Ureter (tissue), 1 donor: ENCODE measurements at places on chromosomes 5 and 9. TPM values are rescaled to one million over a fixed set of nuclear protein-coding genes. Genes with fewer than 3 reads are reported as not detected.

Gene PCDHGA10
- 7.4 TPM for total RNA-seq

GRCh38 chr9:90847971-90848370, 46.4 kb downstream of the SYK start:
- no peak for DNase-seq

GRCh38 chr9:89498852-89499480, 1.1 kb upstream of the SEMA4D start:
- DNase-seq: no peak

- DNase-seq: no peak
These were observed 7.2 kb upstream of the SLC31A2 start for GRCh38 chr9:113143432-113144227.

DNA sequence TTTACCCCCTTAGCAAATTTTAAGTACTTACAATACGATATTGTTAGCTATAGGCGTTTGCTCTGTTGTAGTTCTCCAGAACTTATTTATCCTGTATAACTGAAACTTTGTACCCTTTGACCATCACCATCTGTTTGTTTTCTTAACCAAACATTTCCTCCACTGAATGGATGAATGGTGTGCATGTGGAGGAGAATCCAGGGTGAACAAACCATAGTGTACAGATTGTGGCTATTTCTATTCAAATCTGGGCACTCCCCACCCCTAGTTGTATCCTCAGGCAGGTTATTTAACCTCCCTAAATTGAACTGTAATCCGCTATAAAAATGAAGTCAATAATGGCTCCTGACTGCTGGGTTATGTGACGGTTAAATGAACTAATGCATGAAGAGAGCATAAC, 21.4 kb upstream of the HAPLN1 start:
- DNase-seq: no peak

DNA sequence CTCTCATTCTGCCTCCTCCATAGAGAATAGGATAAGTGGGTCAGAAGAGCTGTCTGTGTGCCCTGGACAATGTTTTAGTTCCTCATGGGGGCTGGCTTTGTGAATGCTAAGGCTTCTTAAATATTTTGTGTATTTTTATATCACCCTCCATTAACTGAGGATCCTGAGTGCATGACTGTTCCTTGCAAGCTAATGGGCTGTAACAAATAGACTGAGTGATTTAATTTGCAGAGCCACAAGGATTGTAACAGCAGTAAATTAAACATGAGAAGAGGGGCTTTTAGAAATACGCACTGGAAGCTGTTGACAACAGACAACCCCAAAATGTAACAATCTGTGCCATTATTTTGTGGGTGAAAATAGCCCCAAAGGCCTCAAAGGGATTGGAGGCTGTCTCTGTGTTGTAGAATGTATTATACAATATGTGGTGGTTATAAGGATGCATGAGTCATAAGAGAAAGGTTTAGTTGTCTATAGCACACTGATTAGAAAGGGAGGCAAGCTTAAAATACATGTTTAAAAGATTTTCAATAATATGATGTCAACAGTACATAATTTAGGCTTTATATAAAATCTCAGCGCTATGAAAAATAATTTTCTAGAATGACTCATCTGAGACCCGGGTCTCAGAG, 152.7 kb upstream of the ACTBL2 start:
- no peak for DNase-seq

GRCh38 chr9:81266086-81266485, 423.3 kb downstream of the TLE1 start:
- DNase-seq: no peak

DNA sequence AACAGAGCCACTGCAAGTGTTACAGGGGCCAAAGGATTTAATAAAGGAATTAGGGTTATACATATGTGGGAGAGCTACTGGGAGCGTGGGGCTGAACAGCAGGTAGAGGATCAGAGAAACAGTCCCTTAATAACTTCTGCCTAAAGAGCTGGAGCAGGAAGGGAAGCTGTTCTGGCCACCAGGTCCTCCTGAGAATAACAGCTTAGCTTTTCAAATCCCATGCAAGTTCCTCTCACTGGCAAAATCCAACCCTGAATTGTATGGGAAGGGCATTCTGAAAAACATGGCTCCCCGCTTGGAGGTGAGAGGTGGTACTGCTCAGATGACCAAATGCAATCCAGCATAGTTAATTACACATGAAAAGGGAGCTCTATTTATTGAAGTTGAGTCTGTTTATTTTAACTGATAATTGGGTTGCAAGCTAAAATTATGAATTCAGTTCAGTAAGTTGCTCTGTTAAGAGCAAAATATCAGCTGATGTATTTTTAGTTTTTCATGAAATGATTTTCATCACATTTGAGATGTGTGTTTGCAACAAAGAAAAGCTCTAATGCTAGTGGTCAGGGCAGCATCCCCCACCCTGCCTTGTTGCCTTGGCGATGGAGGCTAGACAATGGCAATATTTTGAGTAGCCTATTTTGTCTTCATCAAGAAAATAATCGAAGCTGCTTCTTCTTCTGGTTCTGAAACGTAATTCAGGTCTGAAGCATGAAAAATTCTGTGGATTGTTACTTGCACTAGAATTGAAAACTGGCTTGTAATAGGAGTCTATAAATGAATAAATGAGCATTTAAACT, 58.4 kb upstream of the SH3GL2 start:
- no peak for DNase-seq

DNA sequence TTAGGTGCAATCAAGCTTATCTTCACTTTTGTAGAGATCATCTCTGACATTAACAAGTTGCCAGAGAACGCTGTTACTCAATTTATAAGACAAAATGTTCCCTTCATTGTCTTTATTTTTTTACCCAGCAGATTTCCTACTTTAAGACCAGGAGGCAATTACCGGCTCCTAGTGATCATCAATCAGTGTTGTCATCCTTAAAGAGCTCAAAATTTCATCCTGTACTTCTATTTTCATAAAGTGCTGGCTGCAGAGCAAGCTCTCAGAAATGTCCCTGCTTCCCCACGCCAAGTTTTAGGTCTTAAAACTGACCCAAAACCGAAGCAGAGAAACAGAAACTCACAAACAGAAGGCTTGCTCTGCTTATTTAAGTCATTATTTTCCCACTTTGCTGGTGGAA, 82.9 kb downstream of the PJA2 start:
- no peak for DNase-seq

GRCh38 chr9:81849631-81850259, 78.5 kb upstream of the SPATA31D4 start:
- DNase-seq: no peak

GRCh38 chr9:5951686-5952211, 61.1 kb downstream of the MLANA start:
- no peak for DNase-seq

Gene ALDH1A1
- total RNA-seq: 18.7 TPM

Gene COL15A1
- 63.2 TPM for total RNA-seq

DNA sequence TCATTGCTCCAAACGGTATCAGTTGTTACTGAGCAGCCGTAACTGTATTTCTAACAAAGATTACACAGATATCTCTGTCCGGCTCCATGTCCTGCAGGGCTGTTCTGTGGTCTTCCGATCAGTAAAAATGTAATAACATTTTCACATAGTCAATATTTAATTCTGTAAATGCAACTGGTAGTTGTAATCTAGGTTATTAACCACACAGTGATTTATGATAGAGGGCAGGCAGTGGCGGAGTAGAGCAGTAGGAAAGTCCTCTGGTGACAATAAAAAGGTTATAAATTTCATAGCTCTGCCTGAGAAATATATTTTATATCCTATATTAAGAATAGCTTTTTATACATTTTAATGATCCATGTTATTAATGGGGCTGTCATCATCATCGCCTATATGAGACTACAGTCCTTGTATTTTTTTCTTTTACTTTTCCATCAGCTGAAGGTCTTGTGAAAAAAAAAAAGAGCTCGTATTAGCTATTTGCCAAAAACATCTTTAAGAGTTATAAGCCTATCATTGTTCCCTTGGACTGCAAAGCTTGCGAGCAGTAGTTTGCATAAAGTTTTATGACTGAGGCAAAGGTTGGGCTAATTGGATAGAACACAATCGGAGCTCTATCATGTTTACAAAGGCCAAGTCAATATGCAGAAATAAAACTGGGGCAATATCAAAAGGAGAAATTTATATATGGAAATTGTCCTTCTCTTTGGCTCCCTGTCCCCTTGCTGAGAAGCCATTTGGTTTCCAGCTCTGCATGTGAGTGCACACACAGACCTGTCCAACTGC, 648.0 kb downstream of the IRX1 start:
- DNase-seq: no peak

DNA sequence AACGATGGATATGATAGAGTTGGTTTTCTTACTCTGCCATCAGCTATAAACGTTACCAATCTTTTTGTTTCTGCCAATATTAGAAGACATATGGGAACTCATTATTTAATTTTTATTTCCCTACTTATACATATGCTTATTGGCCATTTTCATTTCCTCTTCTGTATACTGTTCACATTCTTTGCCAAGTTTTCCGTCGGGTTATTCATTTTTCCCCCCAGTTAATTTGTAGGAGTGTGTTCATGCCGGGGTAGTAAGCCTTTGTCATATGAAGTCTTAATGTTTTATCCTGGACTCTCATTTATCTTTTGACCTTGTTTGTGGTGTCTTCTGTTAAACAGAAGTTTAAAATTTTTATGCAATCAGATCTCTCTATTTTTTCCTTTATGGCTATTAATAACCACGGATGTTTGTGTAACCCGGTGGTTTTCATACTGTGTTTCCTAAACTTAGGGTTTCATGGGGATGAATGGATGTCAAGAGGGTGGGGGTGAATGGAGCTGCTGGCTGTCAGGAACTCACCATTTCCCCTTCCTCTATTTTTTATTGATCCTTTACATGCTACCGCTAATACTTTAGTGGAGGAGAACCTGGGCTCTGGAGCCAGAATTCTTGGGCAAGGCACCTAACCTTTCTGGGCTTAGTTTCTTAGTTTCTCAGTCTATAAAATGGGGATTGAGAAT, 42.5 kb upstream of the PPARGC1B start:
- DNase-seq: no peak

DNA sequence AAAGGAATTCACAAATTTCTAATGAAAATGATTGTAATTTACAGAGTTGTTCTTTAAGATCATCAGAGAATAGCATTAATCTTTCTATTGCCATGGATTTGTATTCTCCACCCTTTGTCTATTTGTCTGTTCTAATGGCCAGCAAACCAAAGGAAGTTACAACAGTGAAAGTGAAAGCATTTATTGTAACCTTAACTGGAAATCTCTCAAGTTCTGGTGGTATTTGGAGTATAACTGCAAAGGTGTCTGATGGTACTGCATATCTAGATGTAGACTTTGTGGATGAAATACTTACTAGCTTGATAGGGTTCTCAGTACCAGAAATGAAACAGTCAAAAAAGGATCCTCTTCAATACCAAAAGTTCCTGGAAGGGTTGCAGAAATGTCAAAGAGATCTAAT, 21.7 kb downstream of the RMI1 start:
- DNase-seq: no peak

DNA sequence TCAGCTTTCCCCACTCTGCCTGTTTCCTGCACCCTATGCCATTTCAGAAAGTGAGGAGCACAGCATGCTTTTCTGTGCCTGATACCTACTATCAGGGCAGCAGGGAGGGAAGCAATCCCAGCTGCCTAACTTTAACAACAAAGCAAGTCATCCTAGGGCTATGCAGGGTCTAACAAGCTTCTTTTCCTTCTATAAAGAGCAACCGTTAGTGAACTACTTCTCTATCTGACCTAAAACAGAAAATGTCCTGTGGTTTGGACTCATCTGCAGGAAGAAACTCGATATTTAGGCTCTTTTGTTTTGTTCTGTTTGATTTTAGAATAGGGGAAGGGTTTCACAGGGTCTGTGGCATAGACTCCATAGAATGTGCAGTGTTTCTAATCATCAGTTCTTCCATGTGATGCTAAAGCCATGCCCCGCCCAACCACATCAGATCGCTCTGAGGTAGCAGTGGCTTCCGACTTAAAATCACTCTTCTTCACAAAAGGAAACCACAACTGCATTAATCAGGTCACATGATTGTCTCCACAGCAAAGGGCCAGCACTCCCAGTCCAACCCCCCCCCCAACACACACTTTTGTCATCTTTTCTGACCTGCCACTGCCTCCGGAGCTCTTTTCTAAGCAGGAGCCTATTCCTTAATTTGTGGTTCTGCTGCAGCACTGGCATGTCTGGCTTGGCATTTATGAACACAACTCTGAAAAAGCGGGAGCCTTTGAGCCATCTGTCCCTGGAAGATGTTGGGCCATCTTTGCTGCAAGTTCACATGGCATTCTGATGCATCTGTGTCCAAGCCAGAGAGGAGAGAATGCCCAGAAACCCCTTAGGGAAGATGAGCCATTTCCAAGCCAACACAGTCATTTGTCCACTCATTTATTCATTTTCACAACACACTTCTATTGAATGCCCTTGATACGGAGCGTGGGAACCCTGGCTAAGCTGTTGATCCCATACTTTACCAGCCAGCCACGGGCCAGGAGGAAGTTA, 71.6 kb downstream of the CFAP90 start:
- no peak for DNase-seq

- no peak for DNase-seq
These were observed 353.5 kb downstream of the FBXL17 start for GRCh38 chr5:108028412-108028811.

- no peak for DNase-seq
These were observed 2.0 kb downstream of the HAVCR2 start for GRCh38 chr5:157106630-157107461.

Gene PCDHB14
- 6.8 TPM for total RNA-seq

GRCh38 chr9:89558948-89559347, 45.9 kb upstream of the GADD45G start:
- DNase-seq: no peak

Gene SLC6A19
- not detected for total RNA-seq

GRCh38 chr5:167840527-167841130, 450.8 kb upstream of the WWC1 start:
- no peak for DNase-seq

- DNase-seq: no peak
These were observed 45.3 kb upstream of the PDZD2 start for GRCh38 chr5:31593665-31594064.
